ENCODE measurements at places on chromosomes 13 and 19.

DNA sequence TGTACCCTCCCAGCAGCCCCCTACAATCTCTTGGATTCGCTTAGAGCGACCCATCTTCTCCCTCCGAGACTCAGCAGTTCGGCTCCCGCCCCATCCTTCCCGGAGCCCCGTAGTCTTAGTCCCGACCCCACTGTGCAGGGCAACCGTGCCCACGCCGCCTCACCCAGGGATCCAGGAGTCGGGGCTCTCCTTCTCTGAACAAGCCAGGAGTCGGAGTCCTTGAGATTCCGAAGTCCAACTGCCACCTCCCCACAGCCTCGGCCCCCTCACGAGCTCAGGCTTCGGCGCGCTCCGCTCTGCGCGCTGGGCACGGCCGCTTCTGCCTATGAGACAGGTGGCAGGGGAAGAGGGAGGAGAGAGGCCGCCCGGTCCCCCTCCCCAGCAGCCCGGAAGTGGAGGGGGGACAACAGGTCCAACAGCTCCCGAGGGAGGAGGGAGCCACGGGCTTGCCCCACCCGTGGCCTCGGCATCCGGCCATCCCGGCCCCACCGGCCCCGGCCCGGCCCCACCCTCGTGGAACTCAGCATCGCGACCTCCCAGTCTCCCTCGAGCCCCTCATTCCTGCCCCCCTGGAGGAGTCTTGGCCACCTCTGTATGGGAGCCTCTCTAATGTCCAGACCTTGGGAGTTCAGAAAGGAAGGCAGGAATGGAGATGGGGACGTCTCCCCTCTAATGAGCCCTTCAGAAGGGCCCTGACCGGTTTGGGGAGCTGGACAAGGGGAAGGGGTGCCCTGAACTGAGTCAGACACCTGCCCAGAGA is at the start of gene PHLDB3:
Gene PHLDB3, minus strand, starts transcription at position 321 of the 760 bp plus-strand sequence. CDS start 628 bp downstream, outside the sequence.
- DNase-seq, result no peak

GRCh38 chr19:43329989-43330388 is 23.5 kb upstream of the CD177 start:
- DNase-seq, result no peak

- no peak for DNase-seq
These were observed 28.4 kb downstream of the RASA3 start for GRCh38 chr13:114103801-114104654.

GRCh38 chr13:52921194-52921593 is 72.8 kb upstream of the PCDH8 start:
- no peak for DNase-seq

- no peak for DNase-seq
These were observed 75.5 kb downstream of the OLFM4 start for GRCh38 chr13:53104136-53104535.

DNA sequence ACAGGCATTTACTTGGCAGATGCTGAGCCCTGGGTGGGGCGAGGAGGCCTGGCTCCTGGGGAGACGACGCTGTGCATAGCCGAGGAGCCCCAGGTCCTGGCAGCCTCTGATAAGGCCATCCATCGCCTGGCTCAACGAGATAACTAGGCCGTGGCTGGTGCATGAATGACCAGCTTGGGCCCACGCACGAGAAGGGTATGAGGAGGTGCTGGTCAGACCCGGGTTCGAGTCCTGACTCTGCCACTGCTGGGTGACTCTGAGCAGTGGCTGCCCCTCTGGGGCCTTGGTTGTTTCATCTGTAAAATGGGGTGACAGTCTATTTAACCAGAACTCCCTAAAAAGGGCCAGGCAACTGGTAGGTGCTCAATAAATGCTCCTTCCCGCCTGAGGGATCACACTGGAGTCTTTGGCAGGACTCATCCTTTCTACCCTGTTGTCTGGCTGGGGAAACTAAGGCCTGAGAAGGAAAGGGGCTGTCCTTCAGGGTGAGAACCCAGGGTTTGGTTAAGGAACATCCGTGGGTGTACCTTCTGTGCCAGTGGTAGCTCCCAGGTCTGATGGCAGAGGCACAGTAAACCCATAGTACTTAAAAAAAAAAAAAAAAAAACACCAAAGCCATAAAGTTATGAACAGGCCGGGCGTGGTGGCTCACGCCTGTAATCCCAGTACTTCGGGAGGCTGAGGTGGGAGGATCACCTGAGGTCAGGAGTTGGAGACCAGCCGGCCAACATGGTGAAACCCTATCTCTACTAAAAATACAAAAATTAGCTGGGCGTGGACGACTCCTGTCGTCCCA is 8.1 kb upstream of the ARRDC2 start:
- no peak for DNase-seq

DNA sequence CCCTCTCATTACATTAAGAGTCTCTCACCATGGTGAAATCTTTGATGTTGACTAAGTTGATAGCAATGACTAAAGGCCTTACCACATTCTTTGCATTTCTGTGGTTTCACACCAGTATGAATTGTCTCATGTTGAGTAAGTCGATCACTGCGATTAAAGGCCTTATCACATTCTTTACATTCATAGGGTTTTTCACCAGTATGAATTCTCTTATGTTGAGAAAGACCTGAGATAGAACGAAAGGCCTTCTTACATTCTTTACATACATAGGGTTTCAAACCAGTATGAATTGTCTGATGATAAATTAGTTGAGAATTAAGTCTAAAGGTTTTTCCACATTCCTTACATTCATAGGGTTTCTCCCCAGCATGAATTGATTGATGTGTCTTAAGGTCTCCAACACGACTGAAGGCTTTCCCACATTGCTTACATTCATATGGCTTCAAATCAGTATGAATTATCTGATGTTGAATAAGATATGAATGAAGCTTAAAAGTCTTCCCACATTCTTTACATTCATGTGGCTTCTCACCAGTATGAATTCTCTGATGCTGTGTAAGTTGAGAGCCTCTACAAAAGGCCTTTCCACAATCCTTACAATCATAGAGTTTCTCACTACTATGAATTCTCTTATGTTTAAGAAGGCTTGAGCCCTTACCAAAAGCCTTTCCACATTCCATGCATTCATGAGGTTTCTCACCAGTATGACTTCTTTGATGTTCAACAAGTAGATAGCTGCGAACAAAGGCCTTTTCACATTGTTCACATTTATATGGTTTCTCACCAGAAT is 45.6 kb downstream of the ZNF283 start:
- peak; percentile 1 for DNase-seq

DNA sequence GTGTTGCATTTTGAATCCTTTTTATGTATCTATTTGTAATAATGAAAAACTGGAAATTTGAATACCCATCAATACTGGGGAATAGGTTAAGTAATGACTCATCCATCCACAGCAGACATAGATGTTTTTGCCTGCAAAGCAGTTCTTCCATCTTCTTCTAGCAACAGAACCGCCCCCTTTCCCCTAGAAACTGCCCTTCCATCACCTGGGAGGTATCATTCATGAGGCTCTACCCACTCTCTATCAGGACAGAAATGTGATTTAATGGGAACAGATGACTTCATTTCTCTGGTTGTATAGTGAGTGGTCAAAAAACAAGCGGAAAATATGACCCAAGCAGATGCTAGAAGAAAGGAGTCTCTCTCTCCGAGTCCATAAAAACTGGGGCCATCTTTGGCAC is 532.8 kb downstream of the UQCRFS1 start:
- DNase-seq, result no peak

DNA sequence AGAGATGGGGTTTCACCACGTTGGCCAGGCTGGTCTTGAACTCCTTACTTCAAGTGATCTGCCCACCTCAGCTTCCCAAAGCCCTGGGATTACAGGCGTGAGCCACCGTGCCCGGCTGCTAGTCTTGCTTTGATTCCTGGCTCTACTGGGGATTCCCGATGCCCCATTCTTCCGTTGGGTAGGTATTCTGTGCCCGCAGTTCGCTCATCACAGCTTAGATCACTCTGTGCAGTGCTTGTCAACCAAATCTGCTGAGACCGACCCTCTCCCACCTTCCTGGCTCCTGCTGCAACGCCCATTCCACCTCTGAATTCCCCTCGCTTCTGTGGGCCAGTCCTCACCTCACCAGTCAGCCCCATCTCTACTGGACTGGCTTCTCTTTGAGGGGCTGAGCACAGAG is 4.6 kb upstream of the ZNF414 start:
- no peak for DNase-seq

DNA sequence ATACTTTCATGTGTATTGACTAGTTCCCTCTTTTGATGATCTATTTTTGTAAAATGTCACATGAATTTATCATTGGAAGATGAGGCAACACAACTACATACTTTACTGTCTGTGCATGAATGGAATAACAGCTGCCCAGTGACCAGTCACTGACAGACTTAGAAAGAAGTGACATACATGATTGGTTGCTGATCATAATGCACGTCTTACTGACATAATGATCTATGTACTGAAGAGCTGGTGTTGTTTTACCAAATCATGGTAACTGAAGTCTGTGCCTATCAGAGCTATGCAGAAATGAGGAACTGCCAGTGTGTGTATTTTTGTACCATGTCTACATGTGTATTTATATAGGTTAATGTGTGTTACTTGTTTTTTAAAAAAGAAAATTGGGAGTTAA is 26.5 kb downstream of the GPR18 start:
- no peak for DNase-seq

DNA sequence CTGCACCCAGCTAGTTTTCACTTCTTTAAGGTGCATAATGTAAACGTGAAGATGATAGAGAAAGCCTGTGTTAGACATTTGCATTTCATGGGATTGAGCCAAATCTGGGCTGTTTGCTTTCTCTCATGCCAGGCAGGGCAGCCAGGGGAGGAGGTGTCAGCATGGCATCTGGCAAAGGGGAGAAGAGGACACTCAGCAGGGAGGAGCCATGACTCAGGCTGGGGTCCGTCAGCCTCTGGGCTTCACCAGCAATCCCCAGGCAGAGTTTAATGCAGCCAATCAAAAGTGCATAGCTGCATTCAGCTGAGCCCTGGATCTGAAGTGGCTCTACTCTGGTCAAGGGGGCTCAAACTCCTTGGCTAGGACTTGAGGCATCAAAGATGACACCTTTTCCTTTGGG is 23.5 kb downstream of the EBPL start:
- no peak for DNase-seq

DNA sequence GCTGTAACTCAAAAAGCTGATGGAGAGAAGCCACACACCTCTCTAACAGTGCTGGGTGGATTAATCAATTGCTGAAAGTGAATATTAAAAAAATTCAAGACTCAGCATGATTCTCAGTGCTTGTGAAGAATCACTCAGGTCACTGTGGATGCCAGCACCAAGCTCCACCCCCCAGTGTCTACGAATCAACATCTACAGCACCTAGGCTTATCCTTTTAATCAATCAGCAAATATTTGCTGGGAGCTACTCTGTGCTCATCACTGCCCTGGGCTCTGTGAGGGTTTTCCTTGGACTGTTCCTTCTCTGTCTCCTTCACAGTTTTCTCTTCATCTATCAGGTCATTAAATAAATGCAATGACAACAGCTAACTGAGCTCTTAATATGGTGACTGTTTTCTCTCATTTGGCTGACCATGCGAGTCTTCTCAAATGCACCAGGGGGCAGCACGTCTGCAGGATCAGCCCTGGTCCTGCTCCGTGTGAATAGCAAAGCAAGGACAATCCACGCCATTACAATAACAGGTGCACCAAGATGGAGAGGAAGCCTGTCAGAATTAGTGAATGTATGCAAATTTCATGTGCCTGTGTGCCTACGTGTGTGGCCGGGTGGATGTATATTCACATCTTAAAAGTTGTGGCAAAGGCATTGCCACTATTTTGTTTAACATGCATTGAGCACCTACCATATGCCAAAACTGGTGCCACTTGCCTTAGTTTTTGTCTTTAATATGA is 14.6 kb upstream of the C13orf42 start:
- peak; percentile 52 for DNase-seq

DNA sequence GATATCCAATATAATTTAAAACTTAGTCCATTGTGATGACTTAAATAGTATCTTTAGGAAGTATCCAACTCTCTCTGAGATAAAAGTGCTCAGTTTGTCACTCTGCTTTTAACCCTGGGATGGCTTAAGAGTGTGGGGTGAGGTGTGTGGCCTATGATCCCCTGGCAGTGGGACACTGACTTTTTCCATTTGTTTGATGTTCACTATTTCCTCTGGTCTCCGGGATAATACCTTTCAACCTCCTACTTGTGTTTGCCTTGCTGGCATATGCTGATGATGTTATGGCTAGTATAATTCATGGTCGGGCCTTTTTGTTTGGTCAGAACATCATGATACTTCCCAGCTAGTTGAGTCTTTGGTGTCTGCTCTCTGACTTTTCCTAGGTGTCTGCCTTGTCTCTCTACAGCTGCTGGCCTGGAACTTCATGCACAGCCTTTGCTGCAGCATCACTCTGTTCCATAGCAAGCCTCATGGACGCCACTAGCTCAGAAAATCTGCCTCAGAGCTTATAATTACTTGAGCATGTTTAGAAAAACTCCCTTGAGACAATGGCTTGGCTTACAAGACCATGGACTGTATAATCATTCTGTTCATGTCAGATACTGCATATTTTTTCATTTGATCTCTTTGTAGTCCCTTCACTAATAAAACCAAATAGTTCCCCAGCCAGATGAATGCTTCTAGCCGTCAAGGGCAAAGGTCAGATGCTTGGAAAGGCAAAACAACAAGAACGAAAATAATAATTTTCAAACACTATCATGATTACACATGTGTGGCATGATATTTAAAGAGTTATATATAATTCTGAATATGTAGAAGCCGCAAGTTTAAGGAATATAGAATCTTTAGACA is 75.2 kb downstream of the WDFY2 start:
- DNase-seq, result no peak

DNA sequence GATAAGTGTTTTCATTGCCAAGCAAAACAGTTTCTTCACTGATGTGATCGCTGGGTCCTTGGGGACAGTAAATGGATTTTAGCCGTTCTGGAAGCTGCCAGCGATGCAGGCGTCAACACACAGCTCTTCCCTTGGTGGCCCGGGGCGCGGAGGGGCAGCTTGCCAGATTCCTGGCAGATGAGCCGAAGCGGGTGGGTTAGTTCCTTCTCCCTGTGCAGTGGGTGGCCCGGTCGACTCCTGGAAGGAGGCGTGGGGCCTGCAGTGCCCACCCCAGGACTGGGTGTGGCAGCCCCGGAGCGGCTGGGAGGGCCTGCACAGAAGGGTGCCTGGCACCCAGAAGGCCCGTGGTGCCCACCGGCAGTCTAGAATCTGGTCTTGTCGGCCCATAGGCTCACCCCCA is 69.0 kb downstream of the KDM4B start:
- DNase-seq, result no peak

- no peak for DNase-seq
These were observed 21.8 kb downstream of the DCAF15 start for GRCh38 chr19:13974073-13974472.

GRCh38 chr19:2610637-2611482 is 91.6 kb downstream of the GNG7 start:
- peak; percentile 73 for DNase-seq

- DNase-seq, result no peak
These were observed at the start of gene SPINT2 for GRCh38 chr19:38264486-38265212. TSS of gene SPINT2 (plus strand) at chr19:38264573. CDS start at chr19:38264893, 320 bp downstream.

DNA sequence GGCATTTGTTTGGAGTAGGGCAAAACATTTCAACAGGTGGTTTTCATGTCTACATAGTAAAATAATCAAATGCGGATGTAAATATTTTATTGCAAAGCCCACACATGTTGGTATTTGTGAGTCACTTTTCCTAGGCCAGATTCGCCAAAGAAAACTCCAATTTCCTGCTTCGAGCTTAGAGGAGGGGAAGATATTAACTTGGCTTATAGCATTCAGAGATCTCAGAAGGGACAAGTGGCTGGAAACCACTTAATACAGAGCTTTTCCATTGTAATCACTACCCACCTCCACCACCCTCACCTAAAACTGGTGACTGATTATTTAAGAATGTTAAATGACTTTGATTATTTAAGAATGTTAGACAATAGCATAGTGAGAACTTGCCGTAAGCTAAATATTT is 530.6 kb upstream of the SPRY2 start:
- no peak for DNase-seq

Measured in NCI-H460 (cell line).